Breast epithelium (tissue), 4 donors: ENCODE measurements at places on chromosomes 13 and 19.

- DNase-seq, result no peak
Measured at GRCh38 chr13:43766725-43767124, 20.0 kb downstream of the ENOX1 start.

- DNase-seq, result no peak
Measured at GRCh38 chr19:49869009-49869483, 1.7 kb upstream of the PNKP start.

DNA sequence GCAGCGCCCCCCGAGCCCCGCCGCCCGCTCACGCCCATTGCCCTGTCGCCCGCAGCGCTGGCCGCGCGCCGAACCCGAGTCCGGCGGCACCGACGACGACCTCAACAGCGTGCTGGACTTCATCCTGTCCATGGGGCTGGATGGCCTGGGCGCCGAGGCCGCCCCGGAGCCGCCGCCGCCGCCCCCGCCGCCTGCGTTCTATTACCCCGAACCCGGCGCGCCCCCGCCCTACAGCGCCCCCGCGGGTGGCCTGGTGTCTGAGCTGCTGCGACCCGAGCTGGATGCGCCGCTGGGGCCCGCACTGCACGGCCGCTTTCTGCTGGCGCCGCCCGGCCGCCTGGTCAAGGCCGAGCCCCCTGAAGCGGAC lies 518 bp downstream of the KLF2 start:
- no peak for DNase-seq

GRCh38 chr13:97548138-97548537 lies 114.2 kb downstream of the RAP2A start:
- DNase-seq, result no peak

- no peak for DNase-seq
Measured at GRCh38 chr19:48444936-48445200, 915 bp upstream of the GRWD1 start.

DNA sequence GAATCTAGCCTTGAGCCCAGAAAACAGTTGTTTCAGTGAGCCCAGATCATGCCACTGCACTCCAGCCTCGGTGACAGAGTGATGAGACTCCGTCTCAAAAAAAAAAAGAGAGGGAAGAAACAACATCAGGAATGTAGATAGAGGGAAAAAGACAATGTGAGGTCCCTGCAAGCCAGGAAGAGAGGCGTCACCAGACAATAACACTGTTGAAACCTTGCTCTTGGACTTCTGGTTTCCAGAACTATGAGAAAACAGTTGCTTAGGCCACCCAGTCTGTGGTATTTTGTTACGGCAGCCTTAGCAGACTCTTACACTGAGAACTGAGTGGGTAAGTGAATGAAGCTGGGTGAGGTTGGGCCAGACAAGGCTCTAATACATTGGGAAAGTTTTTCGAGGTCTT lies 64.1 kb downstream of the TNFSF11 start:
- DNase-seq, result no peak

GRCh38 chr19:40567040-40567749 lies 9.5 kb upstream of the SHKBP1 start:
- no peak for DNase-seq
